ENCODE measurements at places on chromosomes 7 and 10. TPM values are rescaled to one million over a fixed set of nuclear protein-coding genes. Genes with fewer than 3 reads are reported as not detected.

DNA sequence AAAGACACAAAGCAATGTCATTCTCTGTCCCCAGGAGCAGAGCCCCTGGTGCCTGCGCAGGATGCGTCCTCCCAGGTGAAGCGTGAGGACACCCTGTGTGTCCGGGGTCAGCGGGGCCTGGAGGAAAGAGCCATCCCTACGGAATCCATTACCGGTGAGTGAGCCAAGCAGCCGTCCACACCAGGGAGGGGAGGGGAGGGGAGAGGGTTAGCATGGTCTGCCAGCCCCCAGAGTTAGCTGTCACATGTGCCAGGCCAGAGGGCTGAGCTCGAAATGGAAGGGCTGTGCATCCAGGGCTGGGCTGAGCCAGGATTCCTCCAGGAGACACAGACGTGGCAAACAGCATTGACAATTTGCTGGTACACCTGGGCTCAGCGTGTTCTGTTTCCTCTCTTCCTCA, 15.2 kb downstream of the ZNF282 start:
- no peak for DNase-seq

- DNase-seq: no peak
Observed at GRCh38 chr10:22986771-22987542, 59.1 kb downstream of the ARMC3 start.

- DNase-seq: no peak
Observed at GRCh38 chr7:116601426-116601825, 70.6 kb upstream of the MET start.

DNA sequence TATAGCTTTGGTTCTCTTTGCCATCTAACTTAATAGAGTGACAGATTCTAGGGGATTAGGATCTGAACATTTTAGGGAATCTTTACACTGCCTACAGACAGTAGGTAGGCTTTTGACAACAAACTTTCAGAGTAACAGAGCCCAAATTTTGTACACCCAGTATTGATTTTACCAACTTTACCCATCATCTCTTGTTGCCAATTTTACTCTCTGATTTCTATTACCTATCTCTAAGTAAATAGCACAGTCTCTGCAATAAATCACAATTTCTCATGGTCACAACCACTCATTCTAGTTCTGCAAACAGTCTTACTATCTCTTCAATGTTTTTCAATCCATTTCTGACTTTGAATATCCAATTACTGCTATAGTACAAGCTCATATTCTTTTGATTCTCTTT, 1097.6 kb upstream of the PHF14 start:
- DNase-seq: no peak

DNA sequence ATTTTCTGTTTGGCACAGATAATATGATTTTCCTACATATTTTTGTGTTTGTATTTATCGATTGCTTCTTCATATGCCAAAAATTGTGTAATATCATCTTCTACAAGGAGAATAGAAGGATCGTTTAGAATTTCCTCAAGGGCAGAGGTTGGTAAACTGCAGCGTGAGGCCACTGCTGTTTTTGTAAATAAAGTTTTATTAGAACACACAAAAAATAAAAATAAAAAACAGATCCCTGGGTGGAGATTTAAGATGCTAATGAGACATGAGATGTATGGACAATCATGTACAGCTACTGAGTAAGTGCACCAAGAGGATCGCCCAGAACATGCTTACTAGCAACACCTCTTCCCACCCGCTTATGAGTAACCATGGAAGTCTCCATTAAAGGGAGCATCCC, 9.6 kb downstream of the LYZL2 start:
- DNase-seq: no peak

SFMBT2 gene
- 4.2 TPM for polyA plus RNA-seq

TWIST1 gene
- 3.4 TPM for polyA plus RNA-seq
